ENCODE measurements at places on chromosomes 16 and 17.

- DNase-seq = peak; percentile 19
Observed at GRCh38 chr17:45371414-45372324, 54.8 kb upstream of the MAP3K14 start.

GRCh38 chr16:81834868-81835267 lies 55.8 kb downstream of the PLCG2 start:
- no peak for DNase-seq

- DNase-seq = no peak
Observed at GRCh38 chr16:9135797-9136196, 44.4 kb downstream of the HAPSTR1 start.

- no peak for DNase-seq
Observed at GRCh38 chr17:9862220-9862619, 36.5 kb downstream of the GLP2R start.

DNA sequence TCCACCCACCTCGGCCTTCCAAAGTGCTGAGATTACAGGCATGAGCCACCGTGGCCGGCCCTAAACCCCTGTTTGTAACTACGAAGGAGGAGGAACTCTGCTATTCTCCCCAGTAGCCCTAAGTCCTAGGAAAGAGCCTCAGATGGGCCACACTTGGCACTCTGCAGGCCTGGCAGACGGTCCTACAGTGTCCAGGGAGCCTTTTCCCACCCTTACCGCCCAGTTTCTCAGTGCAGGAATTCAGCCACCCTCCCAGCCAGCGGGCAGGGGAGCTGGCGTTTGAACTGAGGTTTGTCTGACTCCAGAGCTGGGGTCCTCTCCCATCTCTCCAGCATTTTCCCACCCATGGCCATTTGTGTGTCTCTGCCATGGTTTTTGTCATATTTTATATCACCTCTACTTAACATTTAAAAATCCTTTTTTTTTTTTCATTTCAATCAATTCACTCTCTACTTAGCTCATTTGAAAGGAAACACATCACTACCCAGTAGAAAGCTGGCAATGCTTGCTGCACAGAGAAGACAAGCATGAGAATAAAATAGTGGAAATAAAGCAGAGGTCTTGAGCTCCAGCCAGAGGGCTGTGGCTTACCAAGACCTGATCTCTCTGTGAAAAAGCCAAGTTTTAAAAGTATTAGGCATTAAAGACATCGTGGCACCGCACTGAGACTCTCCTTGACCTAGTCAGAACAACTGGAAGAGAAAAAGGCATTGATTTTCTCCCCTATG lies 34.9 kb downstream of the BCO1 start:
- no peak for DNase-seq

GRCh38 chr17:550463-551180 lies 164.0 kb downstream of the VPS53 start:
- DNase-seq = no peak

GRCh38 chr16:46743232-46743719 lies 4.9 kb downstream of the MYLK3 start:
- peak; percentile 3 for DNase-seq

DNA sequence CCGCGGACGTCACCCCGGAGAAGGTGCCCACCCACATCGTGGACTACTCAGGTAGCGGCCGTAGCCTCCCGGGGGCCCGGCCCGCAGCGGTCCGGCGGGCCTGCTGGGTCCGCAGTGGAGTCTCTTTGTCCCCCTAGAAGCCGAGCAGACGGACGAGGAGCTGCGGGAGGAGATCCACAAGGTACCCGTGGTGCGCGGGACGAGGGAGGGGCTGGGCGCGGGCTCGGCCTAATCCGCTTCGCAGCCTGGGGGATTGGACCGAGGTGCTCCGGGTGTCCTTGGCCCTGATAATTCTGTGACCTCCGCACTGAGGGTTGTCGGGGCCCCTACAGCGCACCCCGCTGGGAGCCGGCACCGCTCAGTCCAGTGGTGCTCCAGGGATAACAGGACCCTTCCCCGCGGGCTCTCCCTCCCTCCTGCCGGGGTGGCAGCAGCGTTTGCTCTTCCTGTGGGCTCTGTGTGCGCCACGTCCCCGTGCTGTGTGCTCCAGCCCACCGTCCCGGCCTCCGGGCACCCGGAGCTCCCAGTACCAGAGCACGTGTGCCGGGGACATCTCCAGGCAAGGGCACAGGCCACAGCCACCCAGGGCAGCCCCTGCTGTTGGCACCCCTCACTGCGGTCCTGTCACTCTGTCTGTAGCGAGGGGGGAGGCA lies 713 bp downstream of the RHOT2 start:
- DNase-seq = no peak

GRCh38 chr17:6701719-6702118 lies 11.4 kb downstream of the SLC13A5 start:
- DNase-seq = no peak

- no peak for DNase-seq
Observed at GRCh38 chr16:77059446-77059845, 131.5 kb upstream of the MON1B start.

DNA sequence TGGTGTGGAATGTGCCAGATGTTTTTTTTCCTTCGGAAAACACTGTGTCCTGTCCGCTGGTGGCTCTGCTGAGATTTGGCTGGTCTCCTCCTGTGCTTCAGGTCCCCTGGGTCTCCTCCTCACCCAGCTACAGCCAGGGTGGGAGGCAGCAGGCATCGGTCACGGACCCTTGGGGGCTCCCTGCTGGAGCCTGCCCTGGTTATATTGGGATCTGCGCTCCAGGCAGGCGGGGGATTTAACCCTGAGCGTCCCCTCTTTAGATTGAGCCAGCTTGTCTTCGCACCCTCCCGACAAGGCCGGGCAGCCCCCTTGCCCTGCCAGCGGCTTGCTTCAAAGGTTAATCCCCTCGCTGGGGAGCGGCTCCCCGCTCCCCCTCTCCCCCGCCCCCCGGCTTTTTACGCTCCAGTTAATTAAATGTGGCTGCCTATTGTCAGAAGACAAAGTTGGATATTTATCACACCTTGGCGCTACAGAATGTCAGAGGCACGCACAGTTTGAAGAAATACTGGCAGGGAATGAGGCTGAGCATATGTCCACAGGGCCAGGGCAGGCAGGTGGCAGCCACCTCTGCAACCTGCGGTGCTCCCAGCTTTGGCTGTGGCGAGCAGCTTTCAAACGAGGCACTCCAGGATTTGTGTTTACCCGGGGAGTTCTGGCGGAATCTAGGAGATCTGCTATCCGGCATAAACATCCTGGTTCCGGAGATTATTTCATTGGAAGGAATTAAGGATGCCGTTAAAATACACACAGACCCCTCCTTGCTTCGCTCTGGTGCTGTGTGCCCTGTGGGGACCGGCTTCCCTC lies 38.2 kb upstream of the GSE1 start:
- DNase-seq = no peak

DNA sequence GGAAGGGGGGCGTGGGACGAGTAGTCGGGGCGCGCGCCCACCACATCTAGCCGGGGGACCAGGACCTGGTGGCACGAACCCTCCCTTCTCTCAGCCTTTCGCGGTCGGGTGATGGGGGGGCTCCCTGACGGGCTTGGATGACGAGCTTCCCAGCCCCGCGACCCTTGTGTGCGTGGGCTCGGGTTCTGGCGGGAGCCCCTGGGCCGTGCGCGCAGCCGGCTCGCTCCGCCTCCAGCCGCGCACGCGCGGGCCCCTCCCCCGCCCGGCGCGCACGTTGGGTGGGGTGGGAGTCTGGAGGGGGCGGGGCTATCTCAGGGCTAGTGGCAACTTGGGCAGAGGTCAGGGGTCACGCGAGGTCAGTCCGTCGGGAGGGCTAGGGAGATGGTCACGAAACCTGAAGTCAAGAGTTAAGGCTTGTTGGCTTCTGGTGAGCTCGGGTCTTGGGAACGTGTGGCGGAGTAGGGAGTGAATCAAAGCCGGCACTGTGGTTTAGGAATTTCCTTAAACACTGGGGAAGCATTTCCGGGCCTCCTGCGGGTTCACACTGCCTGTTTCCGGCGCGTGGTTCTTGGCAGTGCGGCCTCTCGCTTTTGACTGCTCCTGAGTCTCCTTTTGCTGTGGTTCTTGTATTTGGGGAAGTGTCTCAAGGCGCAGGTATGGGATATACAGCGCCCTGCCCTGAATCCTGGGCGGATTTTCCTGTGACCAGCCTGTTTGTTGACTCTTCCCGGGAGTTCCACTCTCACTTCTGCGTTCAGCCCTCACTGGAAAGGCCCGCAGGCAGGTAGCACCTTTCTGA lies at the start of gene SRCAP:
TSS of gene SRCAP (plus strand) at position 356 of the 799 bp plus-strand sequence. CDS start 1,654 bp downstream, outside the sequence.
- peak; percentile 86 for DNase-seq

DNA sequence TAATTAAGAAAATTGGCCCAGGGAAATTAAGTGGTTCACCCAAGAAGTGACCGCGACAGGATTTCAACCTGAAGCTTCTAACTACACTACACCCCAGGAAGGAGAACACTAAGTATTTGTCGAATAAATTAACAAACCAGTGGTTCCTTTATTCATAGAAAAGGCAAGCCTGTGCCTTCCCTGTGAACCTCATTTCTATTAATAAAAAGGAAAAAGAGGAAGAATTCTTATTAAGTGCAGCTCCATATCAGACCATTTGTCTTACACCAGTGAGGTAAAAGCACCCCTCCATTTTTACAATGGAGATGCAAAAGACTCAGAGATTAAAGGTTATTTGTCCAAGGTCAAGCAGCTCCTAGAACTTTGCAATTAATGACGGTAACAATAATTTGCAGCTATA lies 1.7 kb downstream of the COPS3 start:
- no peak for DNase-seq

GRCh38 chr17:57924677-57925076 lies 30.5 kb downstream of the CUEDC1 start:
- DNase-seq = no peak

DNA sequence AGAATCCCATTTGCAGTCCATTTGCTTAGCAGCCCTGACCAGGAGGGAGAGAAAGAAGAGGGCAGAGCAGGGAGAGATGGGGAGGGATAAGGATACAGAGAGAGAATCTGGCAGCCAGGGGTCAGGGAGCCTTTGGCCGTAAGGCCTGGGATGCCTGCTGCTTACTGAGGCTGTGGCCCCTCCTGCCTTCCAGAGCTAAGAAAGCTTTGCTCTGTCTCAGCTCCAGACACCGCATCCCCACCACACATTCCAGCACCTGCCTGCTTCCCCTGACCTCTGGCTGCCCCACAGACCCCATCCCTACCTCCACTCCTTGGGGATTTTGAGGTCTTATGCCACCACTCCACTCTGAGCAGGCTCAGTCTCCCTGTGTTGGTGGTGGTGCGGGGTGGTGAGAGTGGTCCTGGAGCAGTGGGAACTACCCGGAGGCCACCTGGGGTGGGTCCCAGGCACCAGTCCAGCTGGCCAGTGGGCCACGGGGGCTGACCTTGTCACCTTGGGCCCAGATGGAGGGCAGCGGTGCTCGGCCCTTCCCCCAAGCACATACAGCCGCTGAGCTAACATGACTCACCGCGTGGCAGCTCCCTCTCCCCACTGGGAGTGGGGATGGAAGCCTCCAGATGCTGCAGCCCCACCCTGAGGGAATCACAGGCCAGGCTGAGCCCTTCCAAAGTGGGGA lies 58.3 kb downstream of the RAI1 start:
- DNase-seq = no peak

DNA sequence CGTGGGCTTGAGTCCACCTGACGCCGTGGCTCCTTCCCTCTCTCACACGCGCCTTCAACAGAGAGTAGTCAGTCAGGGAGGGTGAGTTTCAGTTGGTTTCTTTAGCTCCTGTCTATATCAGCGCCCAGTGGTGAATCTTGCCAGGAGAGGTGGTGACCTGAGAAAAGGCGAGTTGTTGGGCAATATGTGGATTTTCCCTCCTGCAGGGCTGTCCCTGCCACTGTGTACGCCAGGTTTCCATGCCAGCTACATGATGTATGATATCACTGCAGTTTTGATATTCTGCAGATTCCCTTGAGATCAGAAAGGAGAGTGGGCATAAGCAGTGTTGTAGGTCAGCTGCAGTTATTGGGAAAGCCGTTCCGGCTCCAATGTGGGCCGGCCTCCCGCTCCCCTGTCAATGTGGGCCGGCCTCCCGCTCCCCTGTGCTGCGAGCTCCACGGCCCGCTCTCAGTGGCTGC lies 31.4 kb downstream of the BANP start:
- no peak for DNase-seq

DNA sequence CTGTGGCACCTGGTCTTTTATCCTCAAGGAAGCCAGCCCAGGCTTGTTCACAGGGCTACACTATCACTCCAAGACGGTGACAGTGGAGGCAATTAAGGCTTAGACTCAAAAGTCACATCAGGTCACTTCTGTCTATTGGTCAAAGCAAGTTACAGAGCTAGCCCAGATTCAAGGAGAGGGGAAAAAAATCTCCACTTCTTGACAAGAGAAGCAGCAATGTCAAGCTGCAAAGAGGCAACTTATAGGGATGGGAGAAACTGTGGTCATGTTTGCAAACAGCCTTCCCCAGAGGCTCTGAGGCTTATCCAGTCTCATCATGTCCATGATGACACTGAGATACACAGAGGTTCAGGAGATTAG lies 31.6 kb downstream of the SERPINF1 start:
- DNase-seq = no peak

GRCh38 chr16:50856991-50857390 lies 115.1 kb downstream of the CYLD start:
- DNase-seq = no peak

DNA sequence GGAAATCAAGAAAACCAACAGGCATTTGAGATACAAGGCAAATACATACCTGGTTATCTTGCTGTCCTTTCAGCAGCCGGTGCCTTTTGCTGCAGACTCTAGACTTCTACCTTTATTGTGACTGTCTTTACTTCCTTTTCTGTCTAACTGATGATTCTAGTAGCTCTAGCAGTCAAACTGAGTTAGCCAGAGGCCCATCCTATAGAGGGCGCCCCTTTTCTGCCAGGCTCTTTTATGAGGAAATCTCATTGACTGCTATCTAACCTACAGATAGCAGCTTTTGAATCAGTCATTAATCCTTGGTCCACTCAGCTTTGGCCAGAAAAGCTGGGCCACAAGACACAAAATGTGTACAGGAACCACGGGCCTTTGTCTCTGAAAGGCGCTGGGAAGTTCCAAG lies 87.5 kb upstream of the WSB1 start:
- peak; percentile 14 for DNase-seq

DNA sequence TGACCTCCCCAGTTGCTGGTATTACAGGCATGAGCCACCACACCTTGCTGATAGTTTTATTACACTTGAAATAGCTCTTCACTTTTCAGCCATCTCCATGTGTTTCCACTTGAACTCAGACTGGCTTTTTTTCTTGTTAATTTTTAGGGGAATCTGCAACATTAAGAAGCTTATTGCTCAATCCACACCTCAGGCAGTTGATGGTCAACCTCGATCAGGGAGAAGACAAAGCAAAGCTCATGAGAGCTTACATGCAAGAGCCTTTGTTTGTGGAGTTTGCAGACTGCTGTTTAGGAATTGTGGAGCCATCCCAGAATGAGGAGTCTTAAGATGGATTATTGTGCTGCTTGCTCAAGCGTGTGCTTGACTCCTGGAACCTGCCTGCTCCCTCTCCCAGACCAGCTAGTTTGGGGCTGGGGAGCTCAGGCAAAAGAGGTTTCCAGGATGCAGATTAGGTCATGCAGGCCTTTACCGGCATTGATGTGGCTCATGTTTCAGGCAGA lies 8.6 kb downstream of the ZNHIT3 start:
- no peak for DNase-seq

GRCh38 chr17:79112471-79112870 lies 37.8 kb downstream of the ENGASE start:
- DNase-seq = no peak
